Fibroblast of skin of left quadriceps (primary cell): ENCODE measurements at places on chromosomes 11 and 22.

- no peak for DNase-seq
Observed at GRCh38 chr11:120028181-120028896, 109.6 kb downstream of the TRIM29 start.

DNA sequence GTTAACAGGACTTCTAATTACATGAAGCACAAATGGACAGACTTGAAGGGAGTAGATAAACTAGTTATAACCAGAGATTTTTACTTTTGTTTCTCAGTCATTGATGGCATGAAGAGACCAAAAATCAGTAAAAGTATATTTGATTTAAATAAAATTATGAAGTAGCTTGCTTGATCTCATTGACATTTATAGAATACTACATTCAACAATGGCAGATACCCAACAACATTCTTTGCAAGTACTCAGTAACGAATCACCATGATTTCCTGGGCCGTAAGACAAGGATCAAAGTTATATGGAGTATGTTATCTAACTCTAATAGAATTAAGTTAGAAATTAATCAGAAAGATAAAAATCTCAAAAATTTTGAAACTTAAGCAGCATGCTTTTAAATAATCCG lies 317.6 kb downstream of the TBC1D22A start:
- DNase-seq: no peak

GRCh38 chr11:127925475-127925874 lies 661.9 kb downstream of the ETS1 start:
- DNase-seq: no peak

- no peak for DNase-seq
Observed at GRCh38 chr11:111521135-111521534, 6.6 kb downstream of the HOATZ start.

DNA sequence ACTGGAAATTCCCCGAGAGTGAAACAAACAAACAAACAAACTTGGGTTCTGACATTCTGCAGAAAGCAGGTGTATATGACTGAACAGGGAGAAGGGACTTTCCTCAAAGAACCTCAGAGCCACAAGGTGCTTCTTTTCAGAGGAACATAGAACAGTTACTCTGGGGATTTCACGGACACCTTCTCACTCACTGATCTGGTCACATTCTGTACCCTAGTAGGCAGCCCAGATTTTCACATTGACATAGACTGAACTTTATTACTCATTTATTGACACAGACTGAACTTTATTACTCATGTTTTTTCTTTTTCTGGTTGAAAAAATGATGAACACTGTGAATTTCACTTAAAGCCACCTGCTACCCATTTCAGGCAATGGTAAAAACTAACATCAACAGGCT lies 263.0 kb downstream of the OPCML start:
- DNase-seq: no peak

DNA sequence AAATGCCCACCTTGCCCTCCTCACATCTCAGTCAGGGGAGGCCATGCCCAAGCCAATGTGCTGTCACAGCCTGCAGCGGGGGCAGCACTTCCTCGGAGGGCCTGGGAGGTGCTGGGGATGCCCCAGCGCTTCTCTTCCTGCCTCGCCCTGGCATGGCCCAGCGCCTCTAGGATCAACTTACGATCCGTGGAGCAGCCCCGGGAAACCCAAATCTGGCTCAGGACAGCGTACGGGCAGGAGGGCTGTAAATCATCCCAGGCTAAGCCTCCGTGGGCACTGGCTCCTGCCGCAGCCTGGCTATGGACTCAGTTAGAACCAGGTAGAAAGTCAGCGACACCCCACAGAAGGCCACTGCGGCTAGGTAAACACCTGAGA lies 60.9 kb upstream of the EMID1 start:
- DNase-seq: no peak

- no peak for DNase-seq
Observed at GRCh38 chr11:90884181-90884580, 661.3 kb upstream of the CHORDC1 start.

GRCh38 chr11:46948378-46949131 lies 12.0 kb downstream of the CSTPP1 start:
- DNase-seq: peak; percentile 42

- DNase-seq: no peak
Observed at GRCh38 chr22:24583221-24584165, 9.4 kb downstream of the LRRC75B start.

- no peak for DNase-seq
Observed at GRCh38 chr11:78031629-78032028, 8.6 kb upstream of the KCTD14 start.

- no peak for DNase-seq
Observed at GRCh38 chr11:88050247-88050646, 125.0 kb downstream of the RAB38 start.

DNA sequence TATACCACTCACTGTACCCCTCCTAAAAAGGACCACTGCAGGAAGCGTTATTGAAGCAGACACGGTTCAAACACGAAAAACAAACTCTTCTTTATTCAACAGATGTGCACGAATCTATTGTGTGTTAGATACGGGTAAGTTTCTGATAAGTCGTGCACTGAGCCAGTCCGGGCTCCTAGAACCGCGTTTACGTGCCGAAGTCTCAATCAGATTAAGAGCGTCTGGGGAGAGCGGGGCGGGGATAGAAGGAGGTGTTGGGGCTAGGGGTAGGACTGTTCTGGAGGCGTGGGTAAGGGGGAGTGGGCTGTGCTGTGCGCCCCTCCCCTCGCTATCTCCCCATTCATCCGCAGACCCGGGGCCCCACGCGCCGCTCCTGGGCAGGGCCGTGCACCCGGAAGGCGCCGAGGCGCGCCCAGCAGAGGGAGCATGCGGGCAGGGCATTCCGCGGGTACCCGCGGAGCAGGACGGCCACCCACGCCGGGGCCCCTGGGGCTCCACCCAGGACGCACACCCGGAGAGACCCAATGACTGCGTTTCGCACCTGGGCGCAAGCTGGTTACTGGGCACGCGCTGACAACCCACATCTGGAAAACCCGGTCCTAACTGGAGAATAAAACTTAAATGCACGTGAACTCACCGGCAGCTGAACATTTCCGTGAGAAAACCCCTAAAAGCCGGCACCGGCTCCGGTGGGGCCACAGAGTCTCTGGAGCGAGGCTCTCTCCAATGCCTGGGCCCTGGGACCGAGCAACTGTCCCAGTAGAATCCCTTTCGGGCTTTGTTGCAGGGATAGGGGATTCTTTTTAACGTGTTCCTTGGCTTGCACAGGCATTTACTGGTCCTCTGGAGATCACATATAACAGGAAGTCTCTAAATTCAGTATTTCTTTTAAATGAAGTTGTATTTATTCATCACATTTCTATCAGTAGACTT lies 40.6 kb downstream of the WEE1 start:
- DNase-seq: peak; percentile 72

- DNase-seq: no peak
Observed at GRCh38 chr11:16040151-16040550, 316.2 kb downstream of the SOX6 start.

DNA sequence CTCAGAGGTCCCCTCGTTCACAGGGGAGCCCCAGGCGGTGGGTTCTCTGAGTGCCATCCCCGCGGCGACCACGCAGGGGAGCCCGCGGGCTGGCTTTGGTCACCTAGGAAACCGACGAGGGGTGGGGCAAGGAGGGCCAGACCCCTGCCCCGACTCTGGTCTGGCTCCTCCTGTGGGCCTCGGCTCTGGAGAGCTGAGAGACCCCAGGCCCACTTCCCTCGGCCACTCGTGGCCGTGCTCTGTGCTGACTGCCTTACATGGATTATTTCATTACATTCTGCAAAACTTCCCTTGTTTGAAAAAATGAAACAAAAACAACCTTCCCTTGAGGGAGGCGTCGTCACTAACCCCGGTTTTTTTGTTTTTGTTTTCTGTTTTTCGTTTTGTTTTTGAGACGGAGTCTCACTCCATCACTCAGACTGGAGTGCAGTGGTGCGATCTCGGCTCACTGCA lies 15.1 kb upstream of the CYTH4 start:
- no peak for DNase-seq

DNA sequence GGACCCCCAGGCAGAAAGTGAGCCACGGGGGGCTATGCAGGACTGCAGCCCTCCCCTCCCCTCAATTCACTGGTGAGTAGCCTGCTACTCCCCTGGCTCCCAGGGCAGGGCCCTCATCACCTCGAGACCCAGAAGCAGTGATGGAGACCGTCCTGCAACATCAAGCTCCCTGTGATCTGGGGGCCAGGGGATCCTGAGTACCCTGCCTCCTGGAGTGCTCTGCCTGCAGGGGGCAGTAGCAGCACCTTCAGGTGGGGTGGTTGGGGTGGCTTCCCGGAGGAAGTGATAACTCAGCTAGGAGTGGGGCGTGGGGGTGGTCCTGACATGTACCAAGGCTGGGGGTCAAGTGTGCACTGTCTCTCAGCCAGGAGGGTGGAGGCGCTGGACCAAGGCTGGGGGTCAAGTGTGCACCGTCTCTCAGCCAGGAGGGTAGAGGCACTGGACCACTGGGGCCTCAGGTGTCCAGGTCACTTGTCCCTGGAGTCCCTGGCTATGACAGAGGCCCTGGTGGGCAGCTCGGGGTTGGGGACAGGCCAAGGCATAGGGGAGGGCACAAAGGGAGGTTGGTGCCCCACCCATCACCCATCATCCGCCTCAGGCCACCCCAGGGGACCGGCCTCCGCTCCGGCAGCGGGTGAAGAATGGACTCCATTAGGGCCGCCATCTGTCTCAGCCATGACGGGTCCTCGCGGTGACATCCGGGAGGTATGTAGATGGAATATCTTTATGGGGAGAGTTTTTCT lies 9.4 kb downstream of the RTN4R start:
- no peak for DNase-seq

GRCh38 chr11:105230586-105230985 lies 91.0 kb upstream of the CARD18 start:
- DNase-seq: no peak

DNA sequence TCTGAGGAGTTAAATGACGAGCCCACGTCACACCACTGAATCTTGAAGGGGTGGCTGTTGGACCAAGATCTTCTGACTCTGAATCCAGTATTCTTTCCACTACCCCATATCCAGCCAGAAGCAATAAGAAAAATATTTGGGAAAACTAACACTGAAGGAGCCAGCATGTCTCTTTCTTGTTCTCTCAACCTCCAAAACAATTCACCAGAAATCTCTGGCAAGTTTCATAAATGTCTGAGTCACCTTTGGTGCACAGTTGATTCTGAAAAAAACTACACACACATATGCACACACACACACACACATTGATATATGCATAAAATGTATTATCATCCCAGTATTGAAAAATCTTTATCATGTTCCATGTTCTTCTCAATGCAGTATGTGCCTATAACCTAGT lies 104.3 kb upstream of the BLID start:
- DNase-seq: no peak

DNA sequence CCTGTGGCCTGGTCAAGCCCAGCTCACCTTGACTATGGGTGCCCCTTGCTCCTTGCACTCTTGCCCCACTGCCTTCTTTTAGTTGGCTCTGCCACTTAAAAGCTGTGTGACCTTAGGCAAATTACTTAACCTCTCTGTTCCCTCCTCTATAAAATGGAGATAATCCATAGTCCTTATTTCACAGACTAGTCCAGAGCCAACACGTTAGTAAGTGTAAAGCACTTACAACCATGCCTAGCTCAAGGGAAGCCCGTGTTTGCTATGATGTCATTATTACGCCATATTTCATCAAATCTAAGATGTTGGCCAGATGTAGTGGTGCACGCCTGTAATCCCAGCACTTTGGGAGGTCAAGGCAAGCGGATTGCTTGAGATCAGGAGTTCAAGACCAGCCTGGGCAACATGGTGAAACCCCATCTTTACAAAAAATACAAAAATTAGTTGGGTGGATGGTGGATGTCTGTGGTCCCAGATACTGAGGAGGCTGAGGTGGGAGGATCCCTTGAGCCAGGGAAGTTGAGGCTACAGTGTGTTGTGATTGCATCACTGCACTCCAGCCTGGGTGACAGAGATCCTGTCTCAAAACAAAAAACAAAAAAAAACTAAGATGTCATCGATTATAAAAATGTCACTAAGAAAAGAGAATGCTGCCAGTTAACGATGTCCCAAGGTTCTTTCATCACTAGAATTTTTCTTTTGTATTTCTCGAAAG lies 2.3 kb upstream of the CCDC88B start:
- no peak for DNase-seq

GRCh38 chr11:105991888-105992287 lies 30.2 kb downstream of the MSANTD4 start:
- no peak for DNase-seq

DNA sequence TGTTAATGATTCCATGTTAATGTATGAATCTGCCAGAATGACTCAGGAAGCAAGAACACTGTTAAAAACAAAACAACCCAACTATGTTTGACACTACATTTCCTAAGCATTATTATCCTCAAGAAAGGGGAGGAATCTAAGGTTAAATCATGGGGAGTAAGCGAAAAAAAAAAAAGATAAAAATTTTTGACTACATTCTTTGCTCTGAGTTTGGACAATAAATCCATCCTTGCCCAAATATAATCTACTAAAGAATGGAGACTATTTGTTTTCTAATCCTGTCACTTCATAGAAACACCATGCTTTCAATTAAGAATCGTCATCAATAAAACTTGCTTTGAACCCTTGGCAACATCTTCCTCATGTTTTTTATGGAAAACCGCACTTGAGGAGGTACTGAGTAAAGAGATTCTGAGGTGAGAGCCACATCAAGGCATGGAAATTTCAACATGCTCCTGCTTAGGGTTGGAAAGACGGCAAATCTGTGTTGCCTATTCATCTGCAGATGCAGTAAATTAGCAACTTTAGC lies 9.7 kb downstream of the MAML2 start:
- peak; percentile 84 for DNase-seq

- DNase-seq: no peak
Observed at GRCh38 chr22:41681616-41682015, 7.1 kb downstream of the SNU13 start.

GRCh38 chr11:14413307-14414069 lies 54.5 kb upstream of the RRAS2 start:
- no peak for DNase-seq

GRCh38 chr11:15865212-15865987 lies 490.9 kb downstream of the SOX6 start:
- DNase-seq: no peak

DNA sequence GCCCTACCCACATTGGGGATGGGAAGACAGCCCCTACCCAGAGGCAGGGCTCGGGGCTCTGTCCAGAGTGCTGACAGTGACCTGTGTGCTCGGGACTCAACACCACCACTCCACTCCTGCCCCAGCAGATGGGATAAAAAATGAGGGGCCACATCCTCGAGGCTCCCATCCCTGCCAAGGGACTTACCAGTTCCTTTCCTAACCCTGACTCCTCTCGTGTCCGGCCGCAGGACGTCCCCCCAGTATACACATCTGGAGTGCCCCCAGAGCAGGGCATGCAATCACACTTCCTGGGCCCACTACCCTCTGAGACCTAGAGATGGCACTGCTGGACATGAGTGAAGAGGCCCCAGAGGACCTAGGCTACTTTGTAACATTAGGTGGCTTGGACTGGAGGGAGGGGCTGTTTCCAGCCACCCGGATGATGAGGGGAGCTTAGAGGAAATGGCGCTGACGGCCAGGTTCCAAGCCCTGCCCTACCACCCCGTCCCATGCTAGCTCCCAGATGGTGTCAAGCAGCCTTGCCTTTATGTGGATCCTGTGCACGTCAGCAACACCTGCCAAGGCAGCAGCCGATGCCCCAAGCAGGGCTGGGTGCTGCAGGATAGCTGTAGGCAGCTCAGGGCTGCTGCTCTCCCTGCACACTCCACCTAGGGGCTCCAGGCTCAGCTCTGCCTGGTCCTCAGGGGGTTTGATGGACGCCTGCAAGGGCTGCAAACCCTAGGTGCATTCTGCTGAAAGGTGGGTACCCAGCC lies 86.6 kb downstream of the DGCR2 start:
- DNase-seq: no peak

- peak; percentile 77 for DNase-seq
Observed at GRCh38 chr11:124622531-124623451, at the start of gene TBRG1. TBRG1 (plus strand) TSS chr11:124622864; CDS start chr11:124623084, 220 bp downstream.
